ENCODE measurements at places on chromosomes 4 and X.

- DNase-seq = no peak
Observed at GRCh38 chrX:44451056-44451455, 91.6 kb downstream of the FUNDC1 start.

GRCh38 chr4:134313591-134313990, 112.0 kb upstream of the PABPC4L start:
- no peak for DNase-seq

- DNase-seq = no peak
Observed at GRCh38 chrX:28625223-28625622, 38.0 kb downstream of the IL1RAPL1 start.

DNA sequence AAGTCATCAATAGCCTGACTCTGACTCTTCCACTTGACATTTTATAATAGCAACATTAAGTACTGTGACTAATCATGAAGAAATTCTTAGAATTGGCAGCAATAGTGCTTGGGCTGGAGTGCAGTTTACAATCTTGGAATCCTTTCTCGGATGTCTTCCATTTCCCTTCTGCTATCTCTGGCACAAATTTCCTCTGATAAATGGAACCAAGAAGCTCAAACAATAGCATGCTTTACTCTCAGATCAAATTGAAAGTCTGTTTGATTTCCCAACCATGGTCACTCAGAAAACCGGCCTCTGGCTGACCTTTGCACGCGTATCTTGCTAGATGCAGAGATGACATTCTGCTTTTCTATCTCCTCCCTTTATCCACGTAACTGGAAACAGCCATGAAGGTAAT, 99.0 kb upstream of the SPANXC start:
- DNase-seq = no peak

DNA sequence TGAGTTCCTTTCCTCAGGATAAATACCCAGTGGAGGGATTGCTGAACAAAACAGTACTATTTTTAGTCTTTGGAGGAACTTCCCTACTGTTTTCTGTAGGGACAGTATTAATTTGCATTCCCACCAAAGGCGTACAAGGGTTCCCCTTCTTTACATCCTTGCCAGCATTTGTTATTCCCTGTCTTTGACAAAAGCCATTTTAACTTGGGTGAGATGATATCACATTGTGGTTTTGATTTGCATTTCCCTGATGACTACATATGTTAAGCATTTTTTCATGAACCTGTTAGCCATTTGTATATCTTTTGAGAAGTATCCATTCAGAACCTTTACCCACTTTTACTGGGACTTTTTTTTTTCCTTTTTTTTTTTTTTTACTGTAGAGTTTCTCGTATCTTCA, 126.2 kb upstream of the ANXA10 start:
- DNase-seq = no peak

GRCh38 chr4:182854466-182854865, 62.7 kb downstream of the DCTD start:
- DNase-seq = no peak

GRCh38 chrX:31872007-31872406, 800.2 kb upstream of the FTHL17 start:
- no peak for DNase-seq

DNA sequence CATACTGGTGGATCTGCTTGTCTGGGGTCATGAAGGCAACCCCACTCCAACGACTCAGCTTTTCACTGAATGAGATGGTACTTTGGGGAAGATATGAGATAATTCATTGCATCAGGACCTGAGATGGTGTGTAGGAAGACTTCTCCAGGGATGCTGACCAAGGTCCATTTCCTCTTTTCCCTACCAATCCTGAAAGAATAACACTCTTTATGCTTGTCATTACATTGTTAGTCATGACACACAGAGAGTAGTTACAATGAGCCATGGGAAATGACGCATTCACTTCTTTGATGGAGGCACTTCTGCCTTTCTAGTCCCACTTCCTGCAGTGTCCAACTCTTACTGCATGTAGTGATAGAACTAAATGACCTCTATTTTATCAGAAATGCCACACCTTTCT, 58.6 kb downstream of the AREG start:
- no peak for DNase-seq

DNA sequence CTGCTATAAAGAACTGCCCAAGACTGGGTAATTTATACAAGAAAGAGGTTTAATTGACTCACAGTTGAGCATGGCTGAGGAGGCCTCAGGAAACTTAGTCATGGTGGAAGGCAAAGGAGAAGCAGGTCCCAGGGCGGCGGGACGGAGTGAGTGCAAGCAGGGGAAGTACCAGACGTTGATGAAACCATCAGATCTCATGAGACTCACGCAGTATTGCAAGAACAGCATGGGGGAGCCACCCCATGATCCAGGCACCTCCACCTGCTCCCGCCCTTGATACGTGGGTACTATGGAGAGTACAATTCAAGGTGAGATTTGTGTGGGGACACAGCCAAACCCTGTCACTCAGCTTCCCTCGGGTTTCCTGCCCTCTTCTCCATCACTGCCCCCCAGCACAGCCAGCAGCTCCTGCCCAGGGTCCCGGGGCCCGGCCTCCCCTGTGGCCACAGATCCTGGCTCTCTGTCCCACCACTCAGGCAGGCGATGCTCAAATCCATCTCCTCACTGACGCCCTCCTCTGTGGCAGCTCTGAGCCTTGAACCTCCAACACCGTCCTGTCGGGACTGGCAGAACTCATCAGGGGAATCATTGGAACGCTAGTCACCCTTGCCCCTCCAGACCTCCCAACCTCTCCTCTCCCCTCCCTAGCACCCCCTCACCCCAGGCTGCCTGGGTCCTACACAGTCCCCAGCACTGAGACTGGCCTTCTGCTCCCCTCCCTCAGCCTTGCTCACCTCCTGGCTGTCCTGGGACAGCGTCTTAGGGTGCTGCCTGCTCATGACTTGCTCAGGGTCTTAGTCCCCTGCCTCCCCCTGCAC, 37.6 kb downstream of the FGFRL1 start:
- DNase-seq = no peak

- DNase-seq = no peak
Observed at GRCh38 chr4:24888475-24889344, 24.1 kb downstream of the CCDC149 start.

GRCh38 chr4:152516156-152516555, 19.7 kb downstream of the FBXW7 start:
- no peak for DNase-seq

DNA sequence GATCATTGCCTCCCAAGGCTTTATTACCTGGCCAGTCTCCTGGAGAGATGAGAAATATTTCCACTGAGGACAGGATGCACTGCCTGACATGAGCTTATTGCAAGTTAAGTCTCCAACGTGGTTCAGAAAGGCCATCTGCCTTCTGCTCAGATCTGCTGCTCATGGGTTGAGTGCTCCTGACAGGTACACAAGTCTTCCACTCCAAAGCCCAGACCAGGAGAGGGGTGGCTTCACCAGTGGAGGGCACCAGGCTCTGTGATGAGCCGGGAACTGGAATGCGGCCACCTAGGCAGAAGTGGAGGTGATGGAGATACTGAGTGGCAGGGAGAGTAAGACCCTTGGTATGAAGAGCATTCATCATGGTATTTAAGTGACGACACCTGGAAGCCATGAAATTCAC, 79.5 kb upstream of the IRF2 start:
- DNase-seq = no peak

- DNase-seq = no peak
Observed at GRCh38 chrX:12240491-12240890, 102.2 kb downstream of the FRMPD4 start.

DNA sequence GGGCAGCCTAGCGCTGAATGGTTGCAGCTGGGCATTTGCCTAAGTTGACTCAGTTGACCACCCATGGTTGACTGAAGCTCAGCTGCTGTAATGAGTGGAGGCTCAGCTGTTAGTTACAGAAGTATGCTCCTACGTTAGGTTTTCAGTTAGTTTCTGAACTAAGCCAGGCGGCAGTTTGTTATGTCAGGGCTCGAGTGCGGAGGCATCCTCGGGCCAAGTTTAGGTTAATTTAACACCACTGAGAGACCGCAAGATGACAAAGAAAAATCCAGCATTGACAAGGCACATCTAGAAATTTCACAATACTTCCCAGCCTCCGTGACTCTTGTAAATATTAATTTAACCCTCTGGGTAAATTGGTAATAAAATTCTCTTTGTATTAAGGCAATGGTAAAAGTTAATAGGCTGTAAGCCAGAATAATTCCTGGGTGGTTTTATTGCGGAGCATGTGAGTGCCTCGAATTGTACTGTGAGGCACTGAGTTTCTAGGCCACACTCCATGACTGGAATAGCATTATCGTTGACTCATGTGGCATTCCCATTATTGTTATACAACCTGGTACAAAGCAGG, 33.1 kb upstream of the CDKN2AIP start:
- no peak for DNase-seq

- no peak for DNase-seq
Observed at GRCh38 chrX:102154900-102155805, 624 bp downstream of the BEX5 start.

GRCh38 chr4:7358100-7358735, 76.5 kb downstream of the PSAPL1 start:
- DNase-seq = no peak

- DNase-seq = no peak
Observed at GRCh38 chr4:176967586-176967985, 174.9 kb upstream of the VEGFC start.

DNA sequence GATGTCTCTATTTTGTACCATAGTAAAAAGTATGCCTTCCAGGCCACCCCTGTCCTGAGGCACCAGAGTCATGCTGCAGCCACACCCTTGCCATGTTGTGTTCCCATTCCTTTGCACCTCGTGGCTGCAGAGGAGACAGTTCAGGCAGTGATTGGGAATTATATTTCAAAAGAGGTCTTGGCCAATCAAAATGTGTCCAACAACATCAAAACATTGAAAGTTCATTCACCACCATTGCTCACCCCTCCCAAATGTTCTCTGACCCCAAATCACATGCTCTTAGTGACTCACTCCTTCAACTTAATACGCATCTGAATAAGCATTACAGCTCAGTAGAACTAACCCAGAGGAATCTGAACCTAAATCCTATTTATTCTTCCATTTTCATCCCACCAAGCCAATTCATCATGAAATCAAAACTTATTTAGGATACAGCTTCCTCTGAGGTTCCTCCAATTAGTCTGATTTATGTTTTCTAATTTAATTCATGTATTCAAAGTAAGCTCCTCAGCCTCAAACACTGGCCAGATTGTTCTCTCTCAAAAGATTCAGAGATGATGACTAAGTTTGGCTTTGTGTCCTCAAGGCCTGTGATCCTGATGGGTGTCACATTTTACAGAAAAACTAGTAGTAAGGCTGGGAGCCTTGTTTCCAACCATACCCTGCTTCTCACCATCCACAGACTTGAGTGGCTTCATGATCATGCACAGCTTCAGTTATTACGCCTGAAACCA, 323.2 kb upstream of the INTU start:
- no peak for DNase-seq

GRCh38 chrX:43813898-43814297, 68.4 kb downstream of the MAOB start:
- DNase-seq = no peak

DNA sequence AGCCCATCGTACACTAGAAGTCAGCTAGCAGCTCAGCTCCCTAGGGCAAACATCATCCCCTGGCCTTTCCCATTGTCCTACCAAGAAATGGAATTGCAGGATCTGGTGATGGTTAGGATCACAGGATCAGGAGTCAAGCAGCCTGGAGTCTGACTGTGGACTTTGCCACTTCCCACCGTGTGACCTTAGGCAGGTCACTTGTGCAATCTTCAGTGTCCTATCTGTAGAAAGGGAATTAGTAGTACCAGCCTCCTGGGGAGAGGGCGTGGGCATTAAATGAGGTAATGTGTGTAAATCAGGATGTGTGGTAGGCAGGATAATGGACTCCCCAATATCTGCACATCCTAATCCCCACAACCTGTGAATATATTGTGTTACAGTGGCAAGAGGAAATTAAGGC, 38.6 kb upstream of the APLN start:
- DNase-seq = no peak

DNA sequence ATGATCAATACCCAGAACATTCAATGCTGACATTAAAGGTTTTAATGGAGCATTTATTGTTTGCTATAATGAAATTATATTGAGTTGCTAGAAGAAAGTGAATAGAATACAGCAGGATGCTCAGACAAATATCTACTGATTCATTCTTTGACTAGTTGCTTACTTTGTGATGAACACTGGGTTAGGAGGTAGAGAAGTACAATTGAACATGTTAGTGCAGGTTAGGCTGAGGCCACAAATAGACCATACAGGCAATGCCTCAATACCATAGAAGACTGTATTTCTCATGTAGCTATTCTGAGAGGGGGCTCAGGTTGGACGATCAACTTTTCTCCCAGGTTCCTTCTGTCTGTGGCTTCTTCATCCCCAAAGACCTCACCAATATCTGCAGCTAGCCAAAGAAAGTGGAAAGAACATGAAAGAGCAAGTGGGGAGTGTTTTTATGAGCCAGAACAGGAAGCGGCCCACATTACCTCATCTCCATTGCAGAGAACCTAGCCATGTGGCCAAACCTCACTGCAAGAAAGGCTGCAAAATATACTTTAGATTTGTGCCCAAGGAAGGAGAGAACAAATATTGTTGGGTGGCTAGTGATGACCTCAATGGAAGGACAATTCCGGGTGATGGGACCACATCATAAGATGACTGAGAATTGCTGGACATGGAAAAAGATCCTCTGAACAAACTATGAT, 180.3 kb upstream of the GATB start:
- DNase-seq = no peak

GRCh38 chr4:155906554-155907247, 3.2 kb downstream of the TDO2 start:
- no peak for DNase-seq

DNA sequence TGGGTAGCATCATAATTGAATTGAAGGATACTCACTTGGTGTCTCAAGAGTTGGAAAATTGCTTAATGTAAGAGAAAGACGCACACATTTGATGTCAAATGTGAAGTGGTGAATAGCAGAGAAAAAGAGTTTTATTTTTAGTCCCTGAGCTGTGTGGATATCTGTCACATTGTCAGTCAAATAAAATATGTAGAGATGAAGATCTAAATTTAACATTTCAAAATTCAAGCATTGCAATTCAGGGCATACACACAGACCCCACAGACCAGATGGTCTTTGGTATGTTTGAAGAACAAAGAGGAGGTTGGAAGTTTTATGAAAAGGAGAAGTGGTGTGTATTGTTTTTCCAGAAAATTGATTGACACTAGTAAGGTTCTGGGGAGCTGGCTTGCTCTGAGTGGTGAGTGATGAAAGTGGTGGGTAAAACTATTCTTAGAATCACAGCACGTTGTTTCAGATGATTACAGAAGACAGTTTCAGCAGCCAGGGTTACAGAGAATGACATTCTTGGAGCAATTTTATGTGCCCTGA, 44.9 kb upstream of the BBS12 start:
- DNase-seq = no peak

DNA sequence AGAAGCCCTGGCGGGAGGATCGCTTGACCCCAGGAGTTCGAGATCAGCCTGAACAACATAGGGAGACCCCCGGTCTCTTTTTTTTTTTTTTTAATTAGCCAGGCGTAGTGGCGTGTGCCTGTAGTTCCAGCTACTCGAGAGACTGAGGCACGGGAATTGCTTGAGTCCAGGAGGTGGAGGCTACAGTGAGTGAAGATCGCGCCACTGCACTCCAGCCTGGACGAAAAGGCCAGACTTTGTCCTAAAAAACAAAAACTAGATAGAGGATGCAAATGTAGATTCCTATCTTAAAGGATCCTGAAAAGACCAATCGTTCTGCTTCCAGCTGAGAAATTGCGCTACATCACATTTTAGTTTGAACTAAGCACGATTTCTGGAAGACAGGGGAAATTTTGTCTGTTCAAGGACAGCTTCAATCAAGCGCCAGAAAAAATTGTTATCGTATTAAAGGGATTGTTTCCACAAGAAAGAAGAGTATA, 627 bp upstream of the HSD17B11 start:
- no peak for DNase-seq

- DNase-seq = no peak
Observed at GRCh38 chr4:105714932-105715331, 6.3 kb downstream of the GSTCD start.

- no peak for DNase-seq
Observed at GRCh38 chrX:110557864-110558263, 199.2 kb downstream of the RTL9 start.

Data from mesothelial cell of epicardium (in vitro differentiated cells).